CD14-positive monocyte (primary cell): ENCODE measurements at places on chromosomes 4 and X. TPM values are rescaled to one million over a fixed set of nuclear protein-coding genes. Genes with fewer than 3 reads are reported as not detected.

GRCh38 chr4:87003266-87003665, 68.5 kb downstream of the AFF1 start:
- H3K27ac ChIP-seq = no peak overlapping the region
- no peaks in the 10 kb centered on the region for H3K36me3 ChIP-seq
- H3K27me3 ChIP-seq = no peaks in the 10 kb centered on the region
- no peak for DNase-seq
- no peak overlapping the region for H3K4me3 ChIP-seq

DNA sequence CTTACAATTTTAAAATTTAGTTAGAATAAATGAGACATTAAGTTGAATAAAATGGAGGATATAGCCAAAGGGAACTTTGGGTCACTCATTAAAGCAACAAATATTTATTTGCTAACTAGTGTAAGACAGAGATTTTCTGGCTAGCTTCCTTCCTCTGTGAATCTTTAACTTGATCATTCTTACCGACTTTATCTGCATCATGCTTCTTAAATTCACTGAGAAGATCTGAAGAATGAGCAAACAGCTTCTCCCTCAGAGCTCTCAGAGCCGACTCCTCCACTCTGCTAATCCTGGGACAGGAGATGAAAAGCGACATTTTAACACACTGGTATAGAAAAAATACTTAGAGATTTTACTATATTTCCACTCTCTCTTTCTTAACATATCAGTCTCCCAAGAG, 35.1 kb downstream of the PPEF2 start:
- DNase-seq = no peak
- no peaks in the 10 kb centered on the region for H3K36me3 ChIP-seq
- no peaks in the 10 kb centered on the region for H3K4me1 ChIP-seq
- no peak overlapping the region for H3K27ac ChIP-seq
- H3K27me3 ChIP-seq = no peaks in the 10 kb centered on the region

The NOX1 gene
- polyA plus RNA-seq = not detected in 2 replicates

DNA sequence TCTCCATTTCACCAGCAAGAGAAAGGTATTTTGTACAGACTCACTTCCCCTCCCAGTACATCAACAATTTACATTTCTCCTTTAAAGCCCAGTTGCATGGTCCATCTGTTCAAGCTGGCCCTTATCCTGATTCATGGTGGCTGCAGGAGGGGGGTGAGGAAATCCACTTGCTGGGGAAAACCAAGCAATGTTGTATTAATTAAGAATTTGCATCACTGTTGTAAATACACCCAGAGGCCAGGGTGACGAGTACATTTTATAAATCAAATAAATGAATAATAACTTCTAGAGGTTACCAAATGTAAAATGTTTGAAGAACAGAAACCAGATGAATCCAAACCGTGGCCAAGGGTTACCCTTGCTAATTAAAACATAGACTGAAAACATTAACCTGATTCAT, 395.9 kb upstream of the INTU start:
- H3K36me3 ChIP-seq = no peaks in the 10 kb centered on the region
- H3K27ac ChIP-seq = no peak overlapping the region
- H3K4me1 ChIP-seq = no peaks in the 10 kb centered on the region
- no peaks in the 10 kb centered on the region for H3K27me3 ChIP-seq
- H3K4me3 ChIP-seq = no peak overlapping the region
